Thyroid gland (tissue), 4 donors: ENCODE measurements at places on chromosomes 5 and 9. TPM values are rescaled to one million over a fixed set of nuclear protein-coding genes. Genes with fewer than 3 reads are reported as not detected.

SCGB3A1 gene
- 1.0 TPM for total RNA-seq

TMEM203 gene
- total RNA-seq: 37.5 TPM

C6 gene
- 2.2 TPM for total RNA-seq

TEX48 gene
- not detected for total RNA-seq

WDR41 gene
- total RNA-seq: 93.9 TPM

ELP1 gene
- 32.6 TPM for total RNA-seq

SLC36A3 gene
- not detected for total RNA-seq

PCDHGC5 gene
- 2.0 TPM for total RNA-seq

IFNK gene
- not detected for total RNA-seq

SERF1A gene
- 14.0 TPM for total RNA-seq

SYK gene
- 50.7 TPM for total RNA-seq

NR2F1 gene
- total RNA-seq: 25.8 TPM

AQP7 gene
- 4.7 TPM for total RNA-seq

PPP1R26 gene
- 22.3 TPM for total RNA-seq
